ENCODE measurements at places on chromosomes 2 and 18. TPM values are rescaled to one million over a fixed set of nuclear protein-coding genes. Genes with fewer than 3 reads are reported as not detected.

- peak; percentile 92 for DNase-seq
Observed at GRCh38 chr18:59779979-59780378, 82.8 kb upstream of the CCBE1 start.

DNA sequence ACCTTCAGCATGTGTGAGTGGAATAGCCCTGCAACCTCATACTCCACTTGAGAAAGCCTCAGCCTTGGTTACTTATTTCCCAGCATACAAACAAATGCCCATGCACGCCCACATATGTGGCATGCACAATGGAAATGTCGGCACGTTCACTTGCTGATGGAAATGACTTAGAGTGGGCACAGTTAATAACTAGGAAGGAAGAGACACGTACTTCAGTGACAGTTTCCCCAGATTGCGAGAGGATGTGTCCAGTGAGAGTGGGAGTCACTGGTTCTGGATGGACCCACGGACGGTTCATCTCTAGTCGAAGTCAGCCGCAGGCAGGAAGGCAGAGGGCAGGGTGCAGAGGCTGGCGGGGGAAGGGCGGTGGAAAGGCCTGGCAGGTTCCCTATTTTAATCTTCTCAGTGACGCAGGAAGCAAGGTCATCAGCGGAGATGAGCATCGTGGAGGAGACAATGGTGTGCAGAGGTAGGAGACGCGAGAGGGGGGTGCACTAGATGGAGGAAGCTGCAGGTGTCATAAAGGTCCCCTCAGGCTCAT lies 350.7 kb upstream of the MYT1L start:
- no peak for DNase-seq

GRCh38 chr18:58831606-58832005 lies 33.1 kb upstream of the ZNF532 start:
- no peak for DNase-seq

DNA sequence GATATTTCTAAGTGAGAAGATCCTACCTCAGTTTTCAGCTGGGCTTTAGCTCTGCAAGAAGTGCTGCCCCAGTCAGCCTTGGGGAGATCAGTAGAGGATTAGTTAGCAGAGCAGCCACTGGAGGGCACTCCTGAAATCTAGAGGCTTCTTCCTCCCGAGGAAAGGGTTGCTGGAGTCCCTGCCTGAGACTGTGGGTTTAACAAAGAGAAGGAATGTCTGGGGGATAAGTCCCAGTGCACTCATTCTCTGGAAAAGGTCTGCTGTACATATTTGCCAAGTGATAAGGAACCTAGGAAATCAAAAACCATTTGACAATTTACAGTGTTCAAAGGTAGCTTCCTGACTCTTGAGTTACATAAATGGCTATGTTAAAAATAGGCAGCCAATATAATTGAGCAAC lies 207.2 kb downstream of the SLC8A1 start:
- peak; percentile 55 for DNase-seq

DNA sequence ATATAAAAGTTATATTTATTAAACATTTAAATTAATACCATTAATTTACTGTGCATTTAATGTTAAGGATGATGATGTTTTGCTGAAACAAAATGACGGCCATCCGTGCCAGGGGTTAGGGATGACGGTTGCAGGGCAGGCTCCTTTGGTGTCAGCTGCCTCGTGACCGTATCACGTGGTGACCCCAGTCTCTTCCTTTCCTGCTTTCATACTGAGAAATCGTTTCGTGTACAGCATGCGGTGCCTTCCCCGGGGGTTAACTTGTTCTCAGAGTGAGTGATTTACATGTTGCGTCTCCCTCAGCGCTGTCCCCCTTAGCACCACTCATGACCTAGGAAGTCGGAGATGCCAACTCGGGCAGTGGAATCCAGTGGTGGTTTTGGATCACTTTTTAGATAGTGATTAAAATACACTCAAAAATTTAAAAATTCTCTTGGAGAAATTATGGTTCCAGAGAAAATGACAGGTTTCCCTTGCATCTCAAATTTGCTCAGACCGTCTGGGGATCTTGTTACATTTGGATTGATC lies 290.8 kb downstream of the GBX2 start:
- no peak for DNase-seq

DNA sequence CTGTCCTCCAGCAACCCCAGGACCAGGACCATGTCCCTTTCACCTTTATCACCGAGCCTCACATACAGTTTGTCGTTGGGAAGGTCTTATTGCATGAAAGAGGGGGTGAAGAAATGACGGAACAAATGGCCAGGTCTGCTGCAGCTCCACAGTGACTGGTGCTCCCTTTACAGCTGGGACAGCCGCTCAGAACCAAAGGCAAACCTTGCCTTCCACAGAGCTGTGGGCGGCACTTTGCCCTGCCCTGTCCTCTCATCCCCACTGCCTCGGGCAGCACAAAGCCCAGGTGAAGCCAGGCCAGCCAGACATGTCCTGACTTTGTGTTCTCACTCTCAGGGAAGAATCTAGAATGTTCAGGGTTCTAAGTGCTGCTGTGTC lies 961 bp downstream of the GPR55 start:
- DNase-seq = no peak

DNA sequence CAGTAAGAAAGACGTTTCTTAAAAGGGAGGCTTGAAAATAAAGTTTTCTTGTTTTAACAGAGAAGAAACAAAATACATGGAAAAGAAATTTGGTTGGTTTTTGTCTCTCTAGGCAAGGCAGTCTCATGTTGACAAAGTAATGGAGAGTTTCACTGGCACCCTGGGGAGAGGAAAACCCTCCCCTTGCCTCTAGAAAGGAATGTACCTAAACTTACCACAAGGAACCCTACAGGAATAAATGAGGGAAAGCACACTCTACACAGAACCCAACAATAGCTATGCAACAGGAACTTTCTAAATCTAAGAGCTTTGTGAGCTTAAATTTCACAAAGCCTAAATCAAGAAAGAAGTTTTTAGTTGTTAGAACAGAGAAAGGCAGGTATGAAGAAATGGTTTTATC lies 37.0 kb downstream of the FIGN start:
- DNase-seq = no peak

DNA sequence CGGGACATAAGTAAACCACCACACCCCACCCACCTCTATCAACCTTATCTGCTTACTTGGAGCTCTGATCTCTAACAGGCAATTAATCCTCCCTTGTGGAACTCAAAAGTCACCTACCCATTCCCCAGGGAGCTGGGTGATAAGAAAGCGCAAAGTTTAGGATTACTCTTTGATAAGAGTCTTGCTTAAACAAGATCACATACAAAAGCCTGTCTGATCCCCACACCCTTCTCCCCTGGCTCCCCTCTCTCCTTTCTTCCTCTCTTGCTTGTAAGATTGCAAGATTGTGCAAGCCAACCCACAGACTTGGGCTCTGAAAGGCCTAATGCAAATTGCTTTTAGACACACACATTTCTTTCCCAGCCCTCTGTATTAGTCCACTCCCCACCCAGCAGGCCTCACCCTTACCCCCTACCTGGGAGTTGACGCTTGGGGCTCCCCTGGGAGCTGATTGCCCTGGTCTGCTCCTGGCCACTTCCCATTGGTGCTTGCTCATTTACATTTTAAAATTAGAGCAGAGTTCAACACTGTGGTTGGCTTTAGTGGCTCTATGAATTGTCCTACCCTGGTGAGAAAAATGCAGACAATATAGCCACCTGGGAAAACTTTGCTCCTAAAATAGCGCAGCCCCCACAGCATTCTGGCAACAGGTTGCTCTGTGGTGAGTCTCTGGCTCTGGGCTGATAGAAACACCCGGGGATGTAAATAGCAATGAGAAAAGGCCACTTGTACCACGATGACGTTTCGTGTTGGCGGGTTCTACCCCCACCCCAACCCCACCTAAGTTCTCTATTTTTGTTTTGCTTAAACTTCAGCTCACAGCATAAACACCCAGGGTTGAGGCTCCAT lies 92.8 kb upstream of the MSH2 start:
- peak; percentile 99 for DNase-seq

- DNase-seq = no peak
Observed at GRCh38 chr2:46955764-46956163, 40.2 kb upstream of the MCFD2 start.

DNA sequence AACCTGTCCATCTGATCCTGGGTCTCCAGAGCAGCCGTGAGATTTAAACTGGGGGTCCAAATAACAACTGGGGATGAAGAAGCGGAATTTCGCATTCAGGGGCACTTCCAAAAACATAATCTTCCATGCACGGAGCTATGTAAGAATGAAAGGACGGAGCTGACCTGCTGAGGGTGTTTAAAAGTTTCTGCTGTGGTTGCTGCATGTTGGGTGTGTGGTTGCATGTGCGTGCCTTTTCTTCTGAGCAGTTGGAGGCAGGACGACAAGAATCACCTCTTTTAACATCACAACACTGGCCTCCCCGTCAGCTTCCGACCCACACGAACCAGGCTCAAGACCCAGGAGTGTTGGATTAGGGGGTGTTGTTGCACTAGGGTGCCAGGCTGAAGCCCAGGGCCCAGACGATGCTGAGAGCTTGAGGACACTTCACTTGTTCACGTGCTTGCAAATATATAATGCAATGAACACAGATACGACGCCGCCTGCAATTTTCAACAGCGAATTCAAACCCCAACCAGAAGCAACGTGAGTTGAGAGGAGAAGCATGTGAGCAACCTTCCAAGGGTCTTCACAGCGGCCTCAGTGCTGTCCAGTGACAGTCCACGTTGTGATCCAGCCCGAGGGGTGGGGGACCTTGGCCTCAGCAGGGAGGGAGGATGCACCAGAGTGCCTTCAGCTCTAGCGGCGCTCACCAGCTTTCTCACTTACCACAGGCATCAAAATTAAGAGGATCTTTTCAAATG lies 76.0 kb upstream of the SALL3 start:
- DNase-seq = no peak

DNA sequence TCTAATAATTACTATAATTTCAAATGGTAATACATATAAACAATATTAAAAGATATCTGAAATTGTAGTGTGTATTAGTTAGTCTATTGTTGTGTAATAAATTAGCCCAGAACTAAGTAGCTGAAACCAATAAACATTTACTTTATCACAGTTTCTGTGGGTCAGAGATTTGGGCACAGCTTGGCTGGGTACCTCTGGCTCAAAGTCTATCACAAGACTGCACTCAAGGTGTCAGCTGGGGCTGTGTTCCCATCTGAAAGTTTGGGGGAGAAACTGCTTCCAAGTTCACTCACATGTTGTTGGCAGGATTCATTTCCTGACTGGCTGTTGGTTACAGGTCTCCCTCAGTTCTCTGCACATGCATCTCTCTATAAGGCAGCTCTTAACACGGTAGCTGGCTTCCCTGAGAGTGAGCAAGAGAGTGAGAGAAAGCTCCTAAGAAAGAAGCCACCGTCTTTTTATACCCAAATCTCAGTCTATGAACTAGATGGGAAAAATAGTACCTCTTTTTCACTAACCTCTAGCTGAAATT lies 25.6 kb upstream of the WIPF1 start:
- DNase-seq = no peak

DNA sequence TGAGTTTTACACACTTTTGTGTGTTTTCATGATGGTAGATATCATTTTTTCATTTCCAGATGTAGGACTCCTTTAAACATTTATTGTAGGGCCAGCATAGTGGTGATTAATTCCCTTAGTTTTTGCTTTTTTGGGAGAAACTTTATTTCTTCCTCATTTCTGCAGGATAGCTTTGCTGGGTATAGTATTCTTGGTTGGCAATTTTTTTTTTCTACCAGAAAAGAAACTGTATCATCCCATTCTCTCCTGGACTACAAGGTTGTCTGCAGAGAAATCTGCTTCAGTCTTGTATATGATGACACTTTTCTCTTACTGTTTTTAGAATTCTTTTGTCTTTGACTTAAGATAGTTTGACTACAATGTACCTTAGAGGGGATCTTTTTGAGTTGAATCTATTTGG lies 37.8 kb upstream of the RHOB start:
- no peak for DNase-seq

DNA sequence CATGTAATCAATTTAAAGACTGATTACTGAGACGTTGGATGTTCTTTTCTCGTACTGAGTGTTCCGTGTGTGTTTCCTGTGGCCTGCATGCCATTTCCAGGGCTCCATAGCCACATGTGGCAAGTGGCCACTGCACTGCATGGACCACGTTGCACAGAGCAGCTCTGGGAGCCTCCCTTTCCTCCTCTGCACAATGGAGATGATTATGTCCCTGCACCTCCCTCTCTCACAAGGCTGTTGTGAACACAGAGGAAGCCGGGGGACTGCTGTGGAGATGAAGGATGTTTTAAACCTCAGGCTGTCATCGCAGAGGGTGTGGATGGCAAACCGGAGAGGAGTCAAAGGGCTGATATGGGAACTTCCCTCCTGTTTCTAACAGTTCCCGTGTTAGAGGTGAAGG lies 87.7 kb downstream of the TGOLN2 start:
- DNase-seq = no peak

GRCh38 chr2:120565095-120565460 lies 170.6 kb upstream of the GLI2 start:
- no peak for DNase-seq

GRCh38 chr2:136008205-136008865 lies 22.9 kb upstream of the DARS1 start:
- DNase-seq = no peak

GRCh38 chr2:43375746-43376522 lies 149.5 kb upstream of the ZFP36L2 start:
- no peak for DNase-seq

GRCh38 chr2:27723372-27724144 lies 48.0 kb upstream of the MRPL33 start:
- peak; percentile 52 for DNase-seq

DNA sequence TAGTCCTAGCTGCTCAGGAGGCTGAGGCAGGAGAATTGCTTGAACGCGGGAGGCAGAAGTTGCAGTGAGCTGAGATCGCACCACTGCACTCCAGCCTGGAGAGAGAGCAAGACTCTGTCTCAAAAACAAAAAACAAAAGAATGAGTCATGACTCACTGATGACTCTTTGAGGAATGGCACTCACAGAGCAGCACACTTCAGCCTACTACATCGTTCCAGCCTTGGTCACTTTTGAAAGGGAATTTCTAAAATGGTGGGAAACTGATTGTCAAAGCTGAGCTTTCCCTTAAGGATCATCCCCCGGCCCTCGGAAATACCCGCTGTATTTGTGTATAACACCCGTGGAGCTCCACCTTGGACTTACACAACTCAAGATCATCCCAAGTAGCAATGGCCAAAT lies 217.3 kb upstream of the HS6ST1 start:
- DNase-seq = peak; percentile 11

- DNase-seq = no peak
Observed at GRCh38 chr2:153497938-153498629, 19.5 kb upstream of the RPRM start.

- no peak for DNase-seq
Observed at GRCh38 chr18:23094411-23095190, 40.7 kb upstream of the CABLES1 start.

GRCh38 chr2:80896576-80896975 lies 592.0 kb upstream of the LRRTM1 start:
- DNase-seq = no peak

Gene COLEC11
- 2.4 TPM for total RNA-seq

Gene ZCCHC2
- 12.0 TPM for total RNA-seq

Gene DLX1
- not detected for total RNA-seq

Gene GULP1
- total RNA-seq = 31.5 TPM

Gene LCT
- not detected for total RNA-seq

Gene RUFY4
- not detected for total RNA-seq

Gene MAP3K19
- total RNA-seq = not detected

Gene ST8SIA3
- not detected for total RNA-seq

Gene ASXL3
- total RNA-seq = not detected

Gene CFAP53
- total RNA-seq = 1.9 TPM

Gene TRAF3IP1
- total RNA-seq = 51.7 TPM

Gene SERPINB4
- not detected for total RNA-seq
